CD4-positive, alpha-beta T cell (primary cell): ENCODE measurements at places on chromosomes 3 and 15.

DNA sequence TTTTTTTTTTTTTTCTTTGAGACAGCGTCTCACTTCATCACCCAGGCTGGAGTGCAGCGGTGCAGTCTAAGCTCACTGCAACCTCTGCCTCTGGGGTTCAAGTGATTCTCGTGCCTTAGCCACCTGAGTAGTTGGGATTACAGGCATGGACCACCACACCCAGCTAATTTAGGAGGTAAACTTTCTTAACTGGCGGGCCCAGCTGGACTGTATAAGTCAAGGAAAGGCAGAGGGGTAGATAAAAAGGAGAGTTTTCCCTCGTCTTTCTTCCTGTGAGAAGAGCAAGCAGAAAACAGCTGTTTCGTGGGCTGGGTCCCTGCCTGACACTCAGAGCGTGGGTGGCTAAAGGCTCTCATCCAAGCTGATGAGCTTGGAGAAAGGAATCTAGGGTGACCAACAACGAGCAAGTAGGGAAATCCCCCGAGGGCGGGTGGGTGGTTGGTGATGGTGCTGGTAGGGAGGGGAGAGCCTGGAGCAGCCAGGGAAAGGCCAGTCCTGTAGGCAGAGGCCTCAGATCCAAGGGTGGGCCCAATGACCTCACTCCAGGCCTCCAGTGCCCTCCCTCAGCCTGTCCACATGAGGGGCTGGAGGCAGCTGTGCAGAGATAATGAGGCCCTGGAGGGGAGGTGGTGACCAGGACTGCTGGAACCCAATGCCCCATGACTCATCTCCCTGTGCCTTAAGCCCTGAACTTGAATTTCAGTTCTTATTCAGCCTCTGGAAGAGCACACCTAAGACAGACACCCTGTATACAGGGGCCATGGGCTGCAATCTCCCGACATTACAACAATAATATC, 43.1 kb upstream of the LIMD1 start:
- no peak for DNase-seq

GRCh38 chr15:40334941-40335795, 5.6 kb downstream of the CCDC9B start:
- DNase-seq, result no peak

- DNase-seq, result no peak
Measured at GRCh38 chr3:115725800-115726199, 102.5 kb downstream of the GAP43 start.

GRCh38 chr15:77653832-77654480, 21.2 kb upstream of the LINGO1 start:
- DNase-seq, result no peak

DNA sequence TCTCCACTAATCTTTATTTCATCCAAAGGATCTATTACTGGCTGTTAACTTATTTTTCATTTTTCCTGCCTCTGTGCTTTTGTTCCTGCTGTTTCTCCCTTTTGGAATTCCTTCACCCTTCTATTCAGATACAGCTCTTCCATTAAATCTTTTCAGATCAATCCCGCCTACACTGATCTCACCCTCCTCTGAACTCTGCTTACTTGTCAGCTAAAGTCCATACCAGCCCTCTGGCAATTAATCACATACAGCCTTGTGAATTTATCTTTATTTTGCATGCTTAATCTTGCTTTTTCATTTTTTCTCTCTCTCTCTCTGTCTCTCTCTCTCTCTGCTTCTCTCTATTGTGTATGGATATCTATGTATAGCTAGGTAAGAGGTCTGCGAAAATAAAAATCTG, 100.8 kb upstream of the UMPS start:
- DNase-seq, result no peak

DNA sequence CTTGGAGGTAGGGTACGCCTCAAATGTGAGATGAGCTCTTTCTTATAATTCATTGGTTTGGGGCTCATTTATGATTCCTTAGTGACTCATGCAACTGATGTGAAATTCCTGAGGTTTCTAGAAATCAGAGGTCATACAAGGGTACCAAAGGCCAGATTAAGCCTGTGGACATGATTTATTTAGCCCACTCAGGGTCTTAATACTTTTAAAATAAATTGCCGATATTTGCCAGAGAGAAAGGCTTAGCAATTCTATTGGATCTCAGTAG, 289.0 kb downstream of the NEK10 start:
- DNase-seq, result no peak
